Fibroblast of lung (primary cell): ENCODE measurements at places on chromosomes 1 and 21. TPM values are rescaled to one million over a fixed set of nuclear protein-coding genes. Genes with fewer than 3 reads are reported as not detected.

The ERICH3 gene
- polyA plus RNA-seq = not detected in 2 replicates

DNA sequence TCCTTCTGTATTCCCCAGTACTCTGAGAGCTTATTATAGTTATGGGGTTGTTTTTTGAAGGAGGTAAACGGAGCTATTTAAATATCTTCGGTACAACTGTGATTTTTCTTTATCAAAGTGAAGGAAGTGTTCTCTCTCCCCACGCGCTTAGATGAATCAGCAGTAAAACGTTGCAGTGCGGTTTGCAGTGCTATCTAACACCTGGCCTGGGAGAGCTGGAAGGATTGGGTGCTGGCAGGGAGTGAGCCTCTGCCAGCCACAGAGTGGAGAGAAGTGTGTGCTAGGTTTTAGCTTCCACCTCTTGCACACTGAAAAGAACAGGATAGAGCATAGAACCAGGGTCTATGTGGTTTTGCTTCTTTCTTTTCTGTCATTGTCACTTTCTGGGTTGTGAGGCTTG, 165.9 kb downstream of the SDCCAG8 start:
- DNase-seq = peak; percentile 72
- H3K4me1 ChIP-seq = no peaks in the 10 kb centered on the region
- no peaks in the 10 kb centered on the region for H3K36me3 ChIP-seq
- H3K27me3 ChIP-seq = no peaks in the 10 kb centered on the region
- no peak overlapping the region for H3K4me3 ChIP-seq
- no peak overlapping the region for H3K27ac ChIP-seq

The DNALI1 gene
- polyA plus RNA-seq = 8.3 and 13.4 TPM in 2 replicates

The S100A8 gene
- polyA plus RNA-seq = not detected in 2 replicates

DNA sequence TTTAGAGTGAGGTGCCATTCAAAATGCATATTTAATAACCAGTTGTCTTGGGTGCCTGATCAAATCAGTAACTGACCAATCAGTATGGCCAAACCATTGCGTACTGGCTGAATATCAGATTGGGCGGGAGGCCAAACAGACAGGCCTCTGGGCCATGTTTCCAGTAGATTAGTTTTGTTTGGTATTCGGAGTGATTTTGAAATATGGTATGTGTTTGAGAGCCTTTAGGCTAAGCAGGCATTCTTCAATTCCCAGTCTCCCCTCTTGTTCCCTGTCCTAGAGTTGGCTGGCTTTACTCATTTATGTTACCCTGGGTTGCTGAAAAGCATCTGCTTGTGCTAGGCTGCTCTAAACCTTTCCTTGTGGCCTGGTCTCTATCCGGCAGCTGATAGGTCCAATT, 80.1 kb downstream of the BACH1 start:
- DNase-seq = peak; percentile 22
- H3K27ac ChIP-seq = no peak overlapping the region
- no peak overlapping the region for H3K4me3 ChIP-seq
- H3K27me3 ChIP-seq = no peaks in the 10 kb centered on the region
- peaks cover 5% of the 10 kb centered on the region for H3K4me1 ChIP-seq

The EPHA10 gene
- not detected in 2 replicates for polyA plus RNA-seq

The PM20D1 gene
- polyA plus RNA-seq = 0.02 TPM in 1 of 2 replicates, not detected in the other

The CFHR5 gene
- polyA plus RNA-seq = not detected in 2 replicates
